CD4-positive, alpha-beta memory T cell (primary cell): ENCODE measurements at places on chromosomes 16 and 17. TPM values are rescaled to one million over a fixed set of nuclear protein-coding genes. Genes with fewer than 3 reads are reported as not detected.

MMP25 gene
- 2.9 TPM for total RNA-seq

CEP295NL gene
- 0.28 TPM for total RNA-seq

PTX4 gene
- not detected for total RNA-seq

TBC1D3E gene
- total RNA-seq: 0.17 TPM

ABR gene
- 157 TPM for total RNA-seq

SDR42E1 gene
- 9.8 TPM for total RNA-seq
